Stimulated activated CD8-positive, alpha-beta memory T cell treated with anti-CD3 and anti-CD28 coated beads, Interleukin-7, amount 100 ng/mL, for 1 hour (primary cell): ENCODE measurements at places on chromosomes 13 and 19.

GRCh38 chr19:13052447-13053175, 50.0 kb downstream of the LYL1 start:
- no peak for DNase-seq

DNA sequence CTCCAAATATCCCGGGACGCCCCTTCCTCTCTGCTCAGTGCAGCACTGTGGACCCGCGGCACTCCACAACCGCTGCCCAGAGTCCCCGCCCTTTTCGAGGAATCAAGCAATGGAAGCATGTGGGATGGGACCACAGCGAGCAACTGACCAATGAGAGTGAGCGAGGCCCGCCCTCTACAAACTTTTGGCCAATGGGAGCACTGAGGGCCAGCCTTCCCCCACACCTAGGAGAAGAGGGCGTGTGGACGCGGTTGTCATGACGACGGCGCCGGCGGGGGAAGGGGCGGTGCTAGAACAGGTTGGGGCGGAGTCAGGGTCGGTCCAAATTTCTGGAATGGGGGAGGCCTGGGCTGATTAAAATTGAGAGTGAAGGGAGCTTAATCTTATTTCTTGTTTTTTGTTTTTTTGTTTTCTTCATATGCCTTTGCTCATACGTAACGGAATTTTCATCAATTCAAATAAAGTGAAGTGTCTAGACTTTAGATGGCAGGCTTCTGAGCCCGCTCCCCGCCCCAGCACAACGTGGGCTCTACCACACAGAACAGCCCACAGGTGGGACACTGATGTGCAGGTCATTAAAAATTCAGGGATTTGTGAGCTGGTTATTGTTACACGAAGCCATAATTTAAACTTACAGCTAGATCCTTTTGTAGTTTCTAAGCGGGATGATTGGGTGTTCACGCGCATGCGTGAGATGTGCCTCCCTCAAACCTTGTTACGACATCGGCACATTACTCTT, at the start of gene DNAAF3:
DNAAF3 (minus strand) TSS at position 84 of the 739 bp plus-strand sequence. CDS start 200 bp downstream, outside the sequence.
- DNase-seq = peak; percentile 27

DNA sequence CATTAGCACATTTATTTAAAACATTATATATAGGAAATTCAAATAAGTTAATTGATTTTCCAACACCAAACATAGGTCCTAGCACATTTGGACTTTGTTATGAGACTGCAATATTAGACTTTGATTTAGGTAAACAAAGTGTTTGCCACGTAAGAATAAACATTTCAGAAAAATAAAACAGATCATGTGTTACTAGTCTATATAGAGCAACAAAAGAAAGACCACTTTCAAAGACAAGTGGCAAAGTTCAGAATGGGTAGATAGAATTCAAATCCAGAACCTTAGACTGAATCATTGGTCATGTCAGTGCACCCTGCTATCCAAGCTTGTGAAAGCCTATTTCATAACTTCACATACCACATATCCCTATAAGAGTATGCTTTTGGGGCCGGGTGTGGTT, 66.7 kb upstream of the PRR20A start:
- no peak for DNase-seq

DNA sequence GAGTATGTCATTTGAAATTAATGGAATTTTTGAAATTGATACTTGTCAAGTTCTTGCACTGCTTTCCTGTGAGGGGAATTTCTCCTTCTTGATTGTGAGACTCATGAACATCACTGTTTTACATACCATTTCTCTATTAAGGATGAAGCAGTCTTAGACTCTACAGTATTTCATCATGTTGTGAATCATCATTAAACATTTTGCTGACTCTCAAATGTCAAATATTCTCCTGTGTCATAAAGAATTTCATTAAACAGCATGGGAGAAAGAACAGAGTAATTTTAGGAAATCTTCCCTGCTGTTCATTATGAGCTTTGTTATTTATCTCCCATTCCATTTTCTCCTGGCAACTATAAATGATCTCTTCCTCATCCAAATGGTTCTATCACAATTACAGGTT, 729.0 kb downstream of the PCDH9 start:
- no peak for DNase-seq

GRCh38 chr19:4494691-4495064, 22.6 kb downstream of the HDGFL2 start:
- no peak for DNase-seq

DNA sequence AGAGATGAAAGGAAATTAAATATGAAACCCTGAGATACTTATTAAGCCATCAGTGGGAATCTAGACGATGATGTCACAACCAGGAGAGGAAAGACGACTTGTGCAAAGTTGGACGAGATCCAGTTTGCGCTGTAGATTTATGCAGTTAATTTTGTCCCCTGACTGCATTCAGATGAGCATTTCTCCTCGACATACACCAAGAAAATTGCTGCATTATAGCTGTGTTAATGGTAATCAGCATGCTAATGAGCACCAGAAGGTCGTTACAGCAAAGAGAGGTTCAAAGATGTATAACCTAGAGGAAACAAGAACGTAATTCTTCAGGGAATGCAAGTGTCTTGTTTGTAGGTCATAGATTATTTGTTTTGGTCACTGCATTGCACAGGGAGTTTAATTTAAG, 371.7 kb downstream of the RBM26 start:
- no peak for DNase-seq

DNA sequence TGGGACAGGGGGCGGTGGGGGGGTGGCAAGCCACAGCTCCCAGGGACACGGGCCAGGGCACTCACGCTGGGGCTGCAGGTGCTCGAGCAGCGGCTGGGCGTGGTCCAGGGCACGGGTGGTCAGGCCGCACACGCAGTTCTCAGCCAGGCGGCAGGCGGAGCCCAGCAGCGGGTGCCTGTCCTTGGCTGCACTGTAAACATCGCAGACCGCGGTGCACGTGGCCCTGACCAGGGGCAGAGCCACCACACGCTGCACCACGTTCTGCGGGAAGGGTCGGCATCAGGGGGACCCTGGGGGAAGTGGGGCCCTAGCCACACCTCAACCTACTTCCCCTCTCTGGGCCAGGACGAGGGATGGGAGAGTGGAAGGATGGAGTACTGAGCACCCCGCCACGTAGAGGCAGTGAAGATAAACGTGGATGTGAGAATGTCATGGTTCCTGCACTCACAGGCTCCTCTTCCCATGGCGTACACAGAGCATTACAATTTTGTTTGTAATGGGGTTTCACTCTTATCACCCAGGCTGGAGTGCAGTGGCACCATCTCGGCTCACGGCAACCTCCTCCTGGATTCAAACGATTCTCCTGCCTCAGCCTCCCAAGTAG, 3.4 kb downstream of the PLIN5 start:
- DNase-seq = no peak

DNA sequence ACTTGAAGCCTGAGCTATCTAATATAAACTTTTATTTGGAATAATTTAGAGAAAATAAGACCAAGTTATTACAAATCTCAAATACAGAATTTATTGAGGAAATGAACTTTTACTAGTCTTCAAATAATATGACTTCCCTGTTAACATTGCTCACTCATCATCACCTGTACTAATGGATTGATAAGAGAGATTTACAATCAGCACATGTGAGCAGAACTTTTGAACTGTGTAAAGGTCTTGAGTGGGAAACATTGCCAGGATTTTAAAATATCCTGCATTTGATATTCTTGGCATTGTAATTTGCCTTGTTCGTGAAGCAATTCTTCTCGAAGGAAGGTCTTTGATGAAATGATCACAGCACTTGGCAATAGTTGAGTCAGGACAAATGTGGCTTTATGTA, 111.9 kb downstream of the FGF9 start:
- DNase-seq = no peak

DNA sequence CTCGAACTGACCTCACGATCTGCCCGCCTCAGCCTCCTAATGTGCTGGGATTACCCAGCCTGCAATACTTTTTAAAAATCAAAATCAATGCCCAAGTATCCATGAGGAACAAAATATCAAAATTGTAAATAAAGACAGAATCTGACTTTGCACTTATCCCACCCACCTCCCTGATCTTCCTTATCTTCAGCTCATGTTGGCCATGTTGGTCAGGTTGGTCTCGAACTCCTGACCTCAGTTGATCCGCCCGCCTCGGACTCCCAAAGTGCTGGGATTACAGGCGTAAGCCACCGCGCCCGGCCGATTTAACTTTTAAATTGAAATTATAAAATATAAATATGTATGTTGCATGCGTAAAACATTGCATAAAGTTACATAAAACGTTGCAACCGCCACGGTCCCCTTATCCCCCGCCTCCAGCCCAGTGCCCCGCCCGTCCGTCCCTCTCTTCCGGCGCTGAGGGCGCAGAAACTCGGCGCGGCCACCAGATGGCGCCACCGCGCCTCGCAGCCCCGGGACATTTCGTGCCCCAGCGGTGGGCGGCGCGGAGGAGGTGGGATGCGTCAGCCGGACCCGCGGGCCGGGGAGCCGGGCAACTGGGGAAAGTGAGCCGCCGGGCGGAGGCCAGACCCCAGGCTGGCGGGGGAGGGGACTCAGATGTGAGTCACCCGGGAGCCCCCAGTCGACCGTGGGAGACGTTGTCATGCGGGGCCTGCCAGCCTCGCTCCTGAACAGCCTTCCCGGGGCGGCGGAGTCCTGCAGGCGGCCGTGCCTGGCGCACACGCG, 1.5 kb upstream of the GADD45B start:
- DNase-seq = peak; percentile 80

DNA sequence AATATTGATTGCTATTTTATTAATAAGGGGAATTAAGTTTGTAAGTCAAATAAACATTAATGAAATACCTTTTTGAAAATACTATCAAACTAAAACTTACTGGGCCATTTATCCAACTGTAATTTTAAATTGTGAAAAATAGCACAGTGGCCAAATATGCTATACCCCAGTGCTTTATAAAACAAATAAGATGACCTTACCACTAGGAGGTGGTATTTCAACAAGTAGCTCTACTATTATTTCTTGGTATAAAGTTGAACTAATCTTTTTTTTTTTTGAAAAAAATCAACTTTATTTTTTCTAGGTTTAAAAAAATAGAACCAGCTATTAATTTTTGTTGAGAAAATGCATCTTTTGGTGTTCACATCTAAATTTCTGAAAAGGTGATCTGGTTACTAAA, 14.7 kb downstream of the LACC1 start:
- no peak for DNase-seq

DNA sequence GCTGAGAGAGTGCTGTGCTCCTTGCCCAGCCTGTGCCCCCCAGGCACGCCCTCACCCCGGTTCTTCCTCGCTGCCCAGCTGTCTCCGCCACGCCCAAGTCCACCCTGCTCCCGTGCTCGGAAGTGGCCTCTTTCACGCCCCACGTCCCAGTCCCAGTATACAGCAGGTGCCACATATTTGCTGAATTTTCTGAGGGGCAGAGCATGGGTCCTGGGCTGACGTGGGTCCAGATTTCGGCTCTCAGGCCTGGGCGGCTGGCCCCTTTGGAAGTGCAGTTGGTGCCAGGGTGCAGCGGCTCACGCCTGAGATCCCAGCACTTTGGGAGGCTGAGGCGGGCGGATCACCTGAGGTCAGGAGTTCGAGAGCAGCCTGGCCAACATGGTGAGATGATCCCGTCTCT, 3.4 kb downstream of the HCN2 start:
- DNase-seq = no peak
